ENCODE measurements at places on chromosomes 3 and 15.

- DNase-seq, result no peak
Measured at GRCh38 chr15:57500979-57501576, 90.6 kb upstream of the MYZAP start.

DNA sequence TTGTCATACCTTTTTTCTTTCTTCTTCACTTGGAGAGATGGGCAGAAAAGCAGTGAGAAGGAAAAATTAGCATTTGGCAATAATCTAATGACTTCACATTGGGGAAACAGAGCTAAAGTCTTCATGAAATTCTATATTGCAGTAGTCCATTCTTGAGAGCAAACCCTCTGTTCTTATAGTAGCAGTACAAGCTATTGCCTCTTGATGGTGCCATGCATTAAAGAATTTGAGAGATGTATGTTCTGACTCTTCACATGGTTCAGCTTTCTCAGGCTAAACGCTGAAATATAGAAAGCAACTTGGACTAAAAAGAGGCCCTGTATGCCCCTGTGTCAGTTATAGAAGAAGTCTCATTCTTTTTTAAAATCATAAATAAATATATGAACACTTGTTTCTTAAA, 36.0 kb downstream of the PHLDB2 start:
- DNase-seq, result no peak

DNA sequence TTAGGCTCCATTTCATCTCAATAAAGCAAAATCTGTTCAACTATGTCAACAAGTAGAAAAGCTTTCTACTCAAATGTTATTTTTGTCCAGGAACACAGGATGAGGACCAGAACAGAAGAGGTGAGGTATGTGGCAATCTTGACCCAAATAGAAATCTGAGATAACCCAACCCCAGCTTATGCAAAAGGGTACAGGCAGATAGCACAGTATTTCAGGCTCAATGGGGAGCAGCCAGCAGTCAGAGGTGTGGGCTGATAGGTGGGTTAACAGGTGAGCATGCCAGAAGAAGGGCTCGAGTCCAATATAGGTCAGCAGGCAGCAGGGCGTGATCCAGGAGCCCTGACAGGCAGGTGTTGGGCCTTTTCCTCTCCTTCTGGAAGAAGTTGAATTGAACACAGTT, 281.2 kb upstream of the NR2F2 start:
- no peak for DNase-seq

DNA sequence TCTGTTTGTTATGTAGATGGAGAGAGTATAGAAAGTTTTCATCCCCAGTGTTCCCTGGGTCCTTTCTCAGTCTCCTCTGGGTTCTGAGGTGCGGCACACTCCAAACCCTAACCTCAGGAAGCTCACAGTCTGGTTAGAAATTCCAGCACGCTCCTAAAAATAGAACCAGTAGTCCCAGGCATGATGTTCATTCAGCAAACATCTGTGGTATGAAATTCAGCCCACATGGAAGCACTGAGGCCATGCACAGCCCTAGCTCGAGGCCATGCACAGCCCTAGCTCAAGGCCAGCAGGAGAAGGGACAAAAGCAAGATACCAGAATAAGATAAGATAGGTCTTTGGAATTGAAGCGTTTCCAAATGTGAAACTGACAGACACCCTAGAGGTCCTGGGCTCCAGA, 82.3 kb upstream of the OXTR start:
- no peak for DNase-seq

DNA sequence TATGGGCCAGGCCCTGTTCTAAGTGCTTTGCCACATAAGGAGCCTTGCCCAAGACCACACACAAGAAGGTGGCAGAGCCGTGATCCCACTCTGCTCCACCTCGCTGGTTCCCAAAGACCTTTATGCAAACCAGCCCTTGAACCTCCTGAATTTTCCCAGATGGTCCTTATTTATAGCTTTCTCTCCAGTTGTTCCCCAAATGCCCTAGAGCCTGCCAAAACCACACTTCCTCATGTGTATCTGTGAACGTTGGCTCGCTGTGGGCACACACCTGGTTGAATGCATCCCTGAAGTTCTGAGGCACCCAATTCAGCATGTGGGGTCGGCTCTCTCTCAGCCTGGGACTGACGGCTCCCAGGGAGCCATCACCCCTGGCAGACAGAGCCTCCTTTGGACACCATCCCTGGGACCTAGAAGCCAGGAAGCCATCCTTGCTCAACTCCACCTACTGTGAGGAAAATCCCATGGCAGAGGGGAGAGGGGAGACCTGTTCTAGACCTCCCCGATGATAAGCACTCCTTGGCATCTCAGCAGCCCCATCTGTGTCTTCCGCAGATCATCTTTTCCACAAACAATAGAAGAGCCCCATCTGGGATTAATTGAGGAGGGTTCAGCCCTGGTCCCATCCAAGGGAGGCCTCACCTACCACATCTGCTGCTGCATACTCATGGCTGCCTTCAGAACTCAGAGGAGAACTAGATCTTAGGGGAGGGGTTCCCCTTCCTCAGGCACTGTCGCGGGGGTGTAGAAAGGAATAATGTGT, 42.3 kb upstream of the LIMD1 start:
- no peak for DNase-seq

- no peak for DNase-seq
Measured at GRCh38 chr3:157700405-157700804, 197.2 kb upstream of the VEPH1 start.

- no peak for DNase-seq
Measured at GRCh38 chr3:192953926-192954325, 36.3 kb upstream of the MB21D2 start.

- no peak for DNase-seq
Measured at GRCh38 chr3:14457999-14458398, 55.6 kb downstream of the SLC6A6 start.

- no peak for DNase-seq
Measured at GRCh38 chr3:40044487-40044886, 235.1 kb downstream of the MYRIP start.

Data from right kidney (tissue), 9 donors.